ENCODE measurements at places on chromosomes 7 and 10. TPM values are rescaled to one million over a fixed set of nuclear protein-coding genes. Genes with fewer than 3 reads are reported as not detected.

GRCh38 chr10:119364645-119365600 is 157.6 kb downstream of the GRK5 start:
- DNase-seq = no peak

DNA sequence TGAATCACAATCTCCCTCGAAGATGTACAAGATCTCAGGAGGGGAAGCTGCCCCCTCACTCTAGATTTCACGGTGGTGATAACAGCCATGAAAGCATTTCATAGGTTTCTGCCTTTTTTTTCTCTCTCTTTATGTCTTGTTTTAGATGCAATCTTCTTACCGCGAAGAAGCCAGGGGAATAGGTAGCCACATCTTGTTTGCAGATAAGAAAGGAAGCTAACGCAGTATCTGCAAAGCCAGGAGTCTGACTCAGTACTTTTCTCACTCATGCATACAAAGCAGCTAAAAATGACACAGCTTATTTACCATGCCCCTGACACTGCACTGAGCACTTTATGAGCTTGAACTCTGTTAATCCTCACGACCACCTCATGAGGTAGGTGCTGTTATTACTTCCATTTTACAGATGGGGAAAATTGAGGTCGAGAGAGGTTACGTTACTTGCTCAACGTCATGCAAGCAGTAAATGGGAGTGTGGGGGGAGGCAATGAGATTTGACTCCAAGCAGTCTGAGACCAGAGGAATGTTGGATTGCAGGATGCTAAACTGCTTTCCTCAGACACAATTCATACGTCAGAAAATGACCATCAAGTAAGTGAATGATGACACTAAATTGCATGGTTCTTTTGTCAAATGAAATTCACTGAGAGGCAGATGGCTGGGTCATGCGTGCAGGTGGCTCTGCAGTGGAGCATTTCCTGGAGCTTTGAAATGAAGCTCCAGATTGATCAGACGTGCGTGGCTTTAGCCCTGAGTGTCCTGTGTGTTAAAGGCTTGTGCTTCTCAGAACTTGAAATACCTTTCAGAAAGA is 3.3 kb downstream of the MAP3K8 start:
- no peak for DNase-seq

- DNase-seq = peak; percentile 85
Observed at GRCh38 chr10:77513781-77514331, 123.8 kb downstream of the KCNMA1 start.

DNA sequence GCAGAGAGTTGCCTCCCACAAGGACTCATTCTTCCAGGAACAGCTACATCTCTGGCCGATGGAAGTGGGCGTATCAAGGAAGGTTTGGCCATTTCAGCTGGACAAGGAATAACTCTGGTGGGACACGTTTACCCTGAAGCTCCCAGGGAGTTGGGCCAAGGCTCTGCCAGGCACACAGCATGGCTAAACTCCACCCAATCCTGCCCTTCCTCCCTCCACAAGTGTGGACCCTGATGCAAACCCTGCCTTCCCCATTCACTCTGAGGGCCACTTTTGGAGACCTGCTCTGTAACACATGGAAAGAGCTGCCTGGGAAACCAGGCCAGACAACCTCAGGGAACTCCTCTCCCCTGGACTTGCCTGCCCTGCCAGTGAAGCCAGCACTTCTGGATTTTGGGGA is 407.8 kb upstream of the FOXK1 start:
- DNase-seq = no peak

DNA sequence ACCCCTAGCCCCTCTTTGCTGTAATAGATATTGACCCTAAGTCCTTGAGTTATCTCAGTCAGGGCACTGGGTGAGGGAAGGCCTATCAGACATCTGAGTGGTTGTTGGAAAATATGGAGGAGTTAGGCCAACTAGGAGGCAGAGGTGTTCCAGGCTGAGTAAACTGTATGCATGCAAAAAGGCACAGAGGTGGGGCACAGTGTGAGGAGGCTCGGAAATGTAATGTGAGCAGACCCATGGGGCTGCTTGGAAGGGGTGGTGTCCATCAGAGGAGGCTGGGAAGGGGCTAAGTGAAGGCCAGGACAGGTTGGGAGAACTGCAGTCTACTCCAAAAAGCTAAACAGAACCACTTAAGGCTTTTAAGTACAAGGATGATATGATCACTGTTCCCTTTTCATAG is 323.2 kb upstream of the BMPER start:
- no peak for DNase-seq

DNA sequence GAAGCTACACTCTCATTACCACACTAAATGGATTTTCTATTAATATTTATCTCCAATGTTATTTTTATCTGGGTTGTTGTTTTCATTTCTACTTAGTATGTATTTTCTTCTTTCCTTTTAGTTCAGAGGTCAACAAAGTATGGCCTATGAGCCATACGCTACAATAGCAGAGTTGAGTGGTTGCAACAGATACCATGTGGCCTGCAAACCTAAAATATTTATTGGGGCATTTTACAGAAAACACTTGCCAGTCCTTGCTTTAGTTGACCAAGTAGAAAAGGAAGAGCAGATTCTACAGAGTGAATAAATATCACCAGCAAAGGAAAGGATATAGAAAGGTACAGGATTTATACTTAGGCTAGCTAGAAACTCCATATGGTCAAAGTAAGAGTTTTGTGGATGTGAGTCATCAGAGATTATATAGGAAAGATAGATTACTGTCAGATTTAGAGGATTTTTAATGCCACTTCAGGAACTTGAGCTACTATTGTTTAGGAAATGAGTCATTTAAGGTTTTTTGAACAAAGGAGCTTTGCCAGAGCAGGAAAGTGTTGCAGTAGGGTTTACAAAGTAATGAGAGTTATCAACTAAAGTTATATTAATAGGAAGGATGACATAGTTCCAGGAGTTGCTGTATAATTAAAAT is 323.3 kb upstream of the KAT6B start:
- DNase-seq = no peak

- no peak for DNase-seq
Observed at GRCh38 chr7:157299613-157300368, 37.0 kb upstream of the DNAJB6 start.

- no peak for DNase-seq
Observed at GRCh38 chr7:79806161-79806734, 328.4 kb upstream of the GNAI1 start.

DNA sequence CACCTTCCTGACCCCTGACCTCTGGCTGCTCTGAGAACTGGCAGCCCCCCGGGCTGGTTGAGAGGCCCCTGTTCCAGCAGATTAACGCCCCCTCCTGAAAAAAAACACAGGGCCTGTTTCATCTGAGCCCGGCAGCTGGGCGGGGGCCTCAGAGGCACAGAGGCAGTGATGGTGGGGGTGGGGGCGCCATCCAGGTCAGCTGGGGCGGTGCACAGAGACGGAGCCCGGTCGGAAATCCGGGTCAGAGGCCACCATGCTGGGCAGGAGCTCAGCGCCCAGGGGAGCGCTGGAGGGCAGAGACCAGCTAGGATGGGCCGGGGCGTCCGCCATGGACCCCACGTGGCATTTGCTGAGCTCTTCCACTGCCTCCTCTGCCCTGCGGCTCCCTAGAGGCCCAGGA is 68.0 kb downstream of the UNCX start:
- no peak for DNase-seq

- no peak for DNase-seq
Observed at GRCh38 chr10:124032971-124033886, 60.2 kb downstream of the CHST15 start.

DNA sequence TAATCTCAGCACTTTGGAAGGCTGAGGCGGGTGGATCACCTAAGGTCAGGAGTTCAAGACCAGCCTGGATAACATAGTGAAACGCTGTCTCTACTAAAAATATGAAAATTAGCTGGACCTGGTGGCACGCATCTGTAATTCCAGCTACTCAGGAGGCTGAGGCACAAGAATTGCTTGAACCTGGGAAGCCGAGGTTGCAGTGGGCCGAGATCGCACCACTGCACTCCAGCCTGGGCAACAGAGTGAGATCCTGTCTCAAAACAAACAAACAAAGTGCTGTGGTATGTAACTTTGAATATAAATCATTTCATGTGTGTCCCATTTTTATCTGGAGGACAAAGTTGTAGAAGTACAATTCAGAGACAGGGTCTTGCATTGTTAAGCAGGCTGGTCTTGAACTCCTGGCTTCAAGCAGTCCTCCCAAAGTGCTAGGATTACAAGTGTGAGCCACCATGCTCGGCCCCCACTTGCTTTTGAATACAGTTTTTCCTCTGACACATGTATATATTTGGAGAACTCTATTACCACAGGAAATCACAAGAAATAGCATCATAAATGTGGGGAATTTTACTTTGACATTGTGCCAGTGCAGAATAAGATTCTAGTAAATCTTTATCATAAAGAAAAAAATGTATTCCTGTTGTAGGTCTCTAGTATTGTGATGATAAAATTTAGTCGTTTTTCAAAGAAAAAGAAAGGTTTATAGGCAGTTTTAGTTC is 32.6 kb downstream of the PTPN12 start:
- no peak for DNase-seq

GRCh38 chr7:82678259-82678658 is 234.7 kb upstream of the CACNA2D1 start:
- no peak for DNase-seq

DNA sequence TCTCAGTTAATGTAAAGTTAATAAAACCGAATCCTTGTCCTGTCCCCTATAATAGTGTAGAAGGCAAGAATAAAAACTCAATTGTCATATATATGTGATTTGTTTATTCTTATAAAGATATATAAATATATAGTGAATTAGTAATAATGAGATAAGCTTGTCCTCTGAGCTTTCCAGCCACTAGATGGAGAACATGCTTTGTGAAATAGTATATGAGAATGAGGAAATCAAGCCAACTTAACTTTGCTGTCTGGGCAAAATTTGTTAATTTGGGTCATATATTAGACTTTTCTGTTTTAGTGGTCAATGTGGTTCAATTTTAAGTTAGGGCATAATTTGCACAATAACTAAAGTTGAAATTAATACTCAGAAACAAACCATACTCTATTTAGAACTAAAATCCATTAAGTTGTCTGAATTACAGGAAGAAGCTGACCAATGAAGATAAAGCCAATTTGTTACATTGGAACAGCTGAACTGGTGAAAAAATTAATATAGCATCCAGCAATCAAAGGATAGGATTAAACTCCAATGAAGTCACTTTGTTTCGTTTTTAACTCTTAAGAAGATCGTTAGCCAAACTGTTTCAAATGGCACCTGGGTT is 595.0 kb downstream of the ARL4A start:
- no peak for DNase-seq

DNA sequence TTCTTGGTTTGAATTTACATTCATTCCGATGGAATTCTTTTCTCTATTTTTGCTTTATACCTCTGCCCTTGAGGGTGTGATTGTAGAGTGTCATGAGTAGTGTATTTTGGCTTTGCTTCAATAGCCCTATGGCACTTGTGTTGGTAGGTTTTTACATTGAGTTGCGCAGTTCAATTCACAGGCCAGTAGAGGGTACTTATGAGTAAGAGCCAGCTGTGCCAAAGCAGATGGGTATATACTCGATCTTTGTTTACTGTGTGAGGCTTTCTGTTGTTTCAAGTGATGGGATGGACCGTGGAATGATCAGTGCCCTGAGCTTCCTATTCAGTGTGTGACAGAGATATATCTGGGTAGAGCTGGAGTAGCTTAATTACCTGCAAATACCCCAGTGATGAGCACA is 4.3 kb upstream of the AKR1C3 start:
- no peak for DNase-seq

DNA sequence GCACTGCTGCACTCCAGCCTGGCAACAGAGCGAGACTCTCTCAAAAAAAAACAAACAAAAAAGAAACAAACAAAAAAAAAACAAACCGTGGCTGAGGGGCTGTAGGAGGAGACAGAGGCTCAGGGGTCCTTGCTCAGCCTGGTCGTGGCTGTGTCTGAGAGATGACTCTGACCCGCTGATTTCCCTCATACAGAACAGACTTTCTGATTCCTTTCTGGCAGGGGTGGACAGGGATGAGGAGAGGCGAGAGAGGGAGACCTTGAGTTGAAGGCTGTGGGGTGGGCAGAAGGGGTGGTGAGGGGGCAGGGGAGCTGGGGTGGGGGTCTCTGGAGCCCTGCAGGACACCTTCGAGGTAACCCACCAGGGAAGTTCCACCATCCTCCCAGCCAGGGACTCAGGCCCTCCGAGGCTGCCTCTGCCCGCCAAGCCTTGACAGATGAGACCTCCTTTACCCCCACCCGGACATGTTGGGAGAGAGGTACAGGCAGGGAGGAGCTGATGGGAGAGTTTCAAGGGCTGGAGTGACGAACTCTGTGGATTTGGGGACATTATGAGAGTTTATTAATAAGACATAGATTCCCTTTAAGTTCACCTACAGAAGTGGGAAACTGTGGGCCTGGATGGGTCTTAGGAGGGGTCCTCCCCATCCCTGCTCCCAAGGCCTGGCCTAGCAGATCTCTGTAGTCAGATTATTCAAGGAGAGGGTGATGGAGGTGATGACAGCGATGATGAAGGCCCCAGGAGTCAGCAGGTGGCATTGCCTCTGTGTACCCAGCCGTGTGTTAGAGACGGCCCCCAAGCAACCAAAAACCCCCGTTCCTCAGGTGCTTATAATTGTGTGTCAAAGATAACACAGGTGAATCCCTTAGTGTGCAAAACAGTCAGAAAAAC is 2.0 kb downstream of the MUC12 start:
- DNase-seq = no peak

GRCh38 chr7:159040146-159040545 is 104.5 kb downstream of the VIPR2 start:
- peak; percentile 32 for DNase-seq

- DNase-seq = peak; percentile 35
Observed at GRCh38 chr7:98802088-98802780, 67.6 kb downstream of the TMEM130 start.

- DNase-seq = no peak
Observed at GRCh38 chr10:113175756-113176651, 226.0 kb downstream of the TCF7L2 start.

PNLIP gene
- not detected for total RNA-seq

SSC4D gene
- total RNA-seq = 1.6 TPM

ASAH2 gene
- 5.6 TPM for total RNA-seq

OLAH gene
- 1.1 TPM for total RNA-seq

BET1 gene
- total RNA-seq = 18.0 TPM

TAS2R41 gene
- not detected for total RNA-seq

HMX2 gene
- not detected for total RNA-seq

FRMPD2 gene
- 19.0 TPM for total RNA-seq

LRRN3 gene
- 46.1 TPM for total RNA-seq

POLR2J gene
- 29.1 TPM for total RNA-seq

ITIH5 gene
- total RNA-seq = 20.8 TPM

DNAH11 gene
- total RNA-seq = 1.3 TPM

SLC13A1 gene
- not detected for total RNA-seq

EPO gene
- total RNA-seq = not detected

All from dorsolateral prefrontal cortex (tissue), 122 donors.